ENCODE measurements at places on chromosomes 2 and 18. TPM values are rescaled to one million over a fixed set of nuclear protein-coding genes. Genes with fewer than 3 reads are reported as not detected.

RTP5 gene
- not detected for total RNA-seq

MAP3K19 gene
- total RNA-seq: not detected

ANKRD30B gene
- 0.88 TPM for total RNA-seq

TWIST2 gene
- total RNA-seq: 66.4 TPM

All from placental pericyte (primary cell).